ENCODE measurements at places on chromosomes 2 and 18. TPM values are rescaled to one million over a fixed set of nuclear protein-coding genes. Genes with fewer than 3 reads are reported as not detected.

The ALPG gene
- total RNA-seq, result 0.15 TPM

The E2F6 gene
- total RNA-seq, result 30.5 TPM

The INO80D gene
- total RNA-seq, result 2.1 TPM

The GULP1 gene
- total RNA-seq, result 52.8 TPM

The EPB41L3 gene
- 0.16 TPM for total RNA-seq
